Karpas-422 (cell line): ENCODE measurements at places on chromosomes 3 and 15. TPM values are rescaled to one million over a fixed set of nuclear protein-coding genes. Genes with fewer than 3 reads are reported as not detected.

DNA sequence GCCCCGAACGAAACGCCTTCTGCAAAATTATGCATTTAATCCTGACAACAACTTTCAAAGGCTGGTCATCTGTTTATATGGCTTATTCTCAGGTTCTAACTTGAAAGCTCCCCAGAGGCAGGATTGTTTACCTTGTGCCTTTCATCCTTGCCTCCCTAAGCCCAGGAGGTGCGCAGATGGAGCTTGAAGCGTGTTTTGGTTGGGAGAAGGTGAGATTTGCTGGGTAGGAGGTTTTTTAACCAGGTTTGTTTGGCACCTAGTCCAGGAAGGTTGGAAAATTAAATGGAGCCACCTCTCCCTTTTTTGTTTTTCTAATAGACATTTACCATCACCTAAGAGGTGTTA lies 675 bp downstream of the TSEN2 start:
- H3K4me1 ChIP-seq: peaks cover 22% of the 10 kb centered on the region
- peak overlapping the region; percentile 80 for H3K4me3 ChIP-seq
- DNase-seq: no peak

GRCh38 chr15:101105059-101105891 lies 146.6 kb downstream of the CHSY1 start:
- no peaks in the 10 kb centered on the region for H3K4me1 ChIP-seq
- no peaks in the 10 kb centered on the region for H3K27me3 ChIP-seq
- no peaks in the 10 kb centered on the region for H3K36me3 ChIP-seq

DNA sequence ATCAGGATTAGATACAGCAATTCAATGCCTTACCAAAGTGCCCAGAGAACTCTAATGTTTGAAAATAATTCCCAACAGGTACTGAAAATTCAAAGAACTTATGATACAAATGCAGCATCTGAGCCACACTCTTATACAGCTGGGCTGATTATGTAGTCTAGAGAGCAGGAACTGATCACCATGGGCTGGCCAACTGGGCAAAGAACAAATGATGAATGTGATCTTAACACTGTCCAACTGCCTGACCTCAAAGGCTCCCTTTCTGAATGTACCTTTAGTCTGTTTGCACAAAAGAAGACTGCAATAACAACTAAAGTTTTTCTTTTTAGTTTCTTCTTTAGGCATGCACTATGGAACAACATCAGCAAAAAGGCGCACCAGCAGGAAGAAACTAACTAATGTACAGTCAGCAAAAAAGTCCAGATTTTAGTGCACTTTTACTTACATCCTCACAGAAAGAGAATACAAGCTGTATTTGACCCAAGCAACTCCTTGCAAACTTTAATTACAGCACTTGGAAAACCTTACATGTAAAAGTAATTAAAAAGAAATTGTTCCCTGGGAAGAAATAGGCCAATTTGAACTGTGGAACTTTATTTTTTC lies 1095.1 kb downstream of the IGSF11 start:
- no peak overlapping the region for H3K4me3 ChIP-seq
- H3K4me1 ChIP-seq: peaks cover 8% of the 10 kb centered on the region
- DNase-seq: no peak
- no peak overlapping the region for H3K27ac ChIP-seq

The THPO gene
- 6.6 and 12.5 TPM in 2 replicates for total RNA-seq

DNA sequence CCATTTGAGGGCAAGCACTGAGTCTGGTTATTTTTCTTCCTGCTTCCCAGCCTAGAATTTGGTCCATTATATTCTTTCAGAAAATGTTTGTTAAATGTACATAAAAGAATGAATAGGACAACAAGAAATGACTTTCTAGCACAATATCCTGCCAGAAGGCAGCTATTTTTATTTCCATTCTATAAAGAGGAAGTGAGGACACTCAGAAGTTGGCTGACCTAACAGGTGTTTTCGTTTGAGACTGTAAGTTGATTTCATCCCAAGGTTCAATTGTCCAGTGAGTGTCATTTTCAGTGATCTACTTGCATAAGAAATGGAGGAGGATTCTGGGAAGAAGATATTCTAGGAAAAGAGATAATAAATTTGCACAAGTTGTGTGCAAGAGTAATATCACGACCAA lies 191.9 kb upstream of the POU1F1 start:
- no peaks in the 10 kb centered on the region for H3K27me3 ChIP-seq
- H3K4me3 ChIP-seq: no peak overlapping the region
- H3K4me1 ChIP-seq: no peaks in the 10 kb centered on the region

DNA sequence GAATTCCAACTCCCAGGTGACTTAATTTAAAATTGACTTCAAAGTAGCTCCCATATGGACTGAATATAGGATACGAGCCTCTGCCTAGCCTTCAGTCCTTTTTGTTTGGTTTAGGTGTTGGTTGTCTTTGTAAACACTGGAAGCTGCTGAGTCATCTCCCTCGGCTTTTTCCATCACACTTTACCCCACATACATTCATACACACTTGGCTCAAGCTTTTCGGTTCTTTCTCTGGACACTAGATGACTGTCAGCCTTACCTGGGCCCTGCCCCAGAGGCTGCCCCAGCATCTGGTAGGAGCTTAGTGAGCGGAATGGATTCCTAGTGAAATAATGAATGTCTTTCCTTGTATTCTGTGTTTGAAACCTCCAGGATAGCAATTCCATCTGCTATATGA lies 201.5 kb upstream of the IL12A start:
- no peaks in the 10 kb centered on the region for H3K27me3 ChIP-seq
- H3K36me3 ChIP-seq: no peaks in the 10 kb centered on the region
- DNase-seq: no peak
- H3K27ac ChIP-seq: no peak overlapping the region

The AHSG gene
- total RNA-seq: not detected in 2 replicates

The KLHL40 gene
- total RNA-seq: not detected in 2 replicates

- no peaks in the 10 kb centered on the region for H3K27me3 ChIP-seq
- H3K36me3 ChIP-seq: no peaks in the 10 kb centered on the region
- H3K4me1 ChIP-seq: no peaks in the 10 kb centered on the region
- no peak for DNase-seq
- no peak overlapping the region for H3K27ac ChIP-seq
Observed at GRCh38 chr3:13132731-13133410, 59.6 kb upstream of the IQSEC1 start.

- no peaks in the 10 kb centered on the region for H3K36me3 ChIP-seq
- peaks cover 9% of the 10 kb centered on the region for H3K4me1 ChIP-seq
- no peak overlapping the region for H3K27ac ChIP-seq
- H3K27me3 ChIP-seq: no peaks in the 10 kb centered on the region
Observed at GRCh38 chr3:80618295-80619256, 850.8 kb upstream of the ROBO1 start.

The NAA80 gene
- total RNA-seq: 18.1 and 20.3 TPM in 2 replicates

- no peak overlapping the region for H3K27ac ChIP-seq
- H3K4me1 ChIP-seq: peaks cover 19% of the 10 kb centered on the region
- no peaks in the 10 kb centered on the region for H3K27me3 ChIP-seq
- H3K36me3 ChIP-seq: no peaks in the 10 kb centered on the region
- H3K4me3 ChIP-seq: no peak overlapping the region
- DNase-seq: no peak
Observed at GRCh38 chr3:346186-346585, 149.6 kb downstream of the CHL1 start.

The CERS3 gene
- 0.15 TPM in 1 of 2 replicates, not detected in the other for total RNA-seq

The CYP1A2 gene
- total RNA-seq: not detected in 2 replicates

The PP2D1 gene
- not detected in 2 replicates for total RNA-seq

- peaks cover 16% of the 10 kb centered on the region for H3K4me1 ChIP-seq
- no peak overlapping the region for H3K27ac ChIP-seq
- H3K36me3 ChIP-seq: no peaks in the 10 kb centered on the region
- DNase-seq: peak; percentile 87
- H3K27me3 ChIP-seq: no peaks in the 10 kb centered on the region
Observed at GRCh38 chr15:99090011-99090699, 14.7 kb upstream of the SYNM start.

The ADIPOQ gene
- not detected in 2 replicates for total RNA-seq

DNA sequence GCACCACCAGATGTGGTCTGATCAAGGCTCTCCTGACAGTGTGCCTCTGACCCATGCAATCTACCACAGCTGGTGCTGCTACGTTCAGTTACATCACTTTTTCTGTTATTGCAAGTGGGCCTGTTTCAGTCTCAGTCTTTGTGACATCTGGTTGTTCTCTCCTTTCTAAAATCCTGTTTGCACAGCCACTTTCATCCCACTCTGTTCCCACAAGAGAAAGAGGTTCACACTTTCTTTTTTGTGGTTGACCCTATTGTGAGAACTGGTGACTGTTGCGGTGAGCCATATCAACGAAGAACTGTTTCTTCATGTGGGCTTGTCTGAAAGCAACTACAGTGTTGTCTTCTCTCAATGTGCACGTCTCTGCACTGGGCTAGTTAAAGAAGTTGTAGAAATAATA lies 342.8 kb upstream of the ARPP21 start:
- no peak overlapping the region for H3K4me3 ChIP-seq
- H3K27me3 ChIP-seq: no peaks in the 10 kb centered on the region
- DNase-seq: no peak
- no peak overlapping the region for H3K27ac ChIP-seq

DNA sequence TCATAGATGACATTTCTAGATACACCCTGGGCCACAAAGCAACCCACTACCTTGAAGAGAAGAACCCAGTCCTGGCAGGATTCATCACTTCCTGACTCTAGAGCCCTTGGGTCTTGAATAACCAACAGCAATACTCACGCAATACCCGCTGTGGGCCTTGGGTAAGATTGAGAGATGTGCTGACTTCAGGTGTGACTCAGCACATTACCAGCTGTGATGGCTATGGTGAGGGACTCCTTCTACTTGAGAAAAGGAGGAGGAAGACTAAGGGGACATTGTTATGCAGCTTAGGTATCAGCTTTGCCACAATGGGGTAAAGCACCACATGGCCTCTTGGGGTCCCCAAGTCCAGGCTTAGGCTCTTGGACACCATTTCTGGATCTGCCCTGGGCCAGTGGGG lies 14.9 kb downstream of the C3orf33 start:
- no peak for DNase-seq
- H3K27me3 ChIP-seq: no peaks in the 10 kb centered on the region
- no peak overlapping the region for H3K27ac ChIP-seq
- H3K4me3 ChIP-seq: no peak overlapping the region
- peaks cover 4% of the 10 kb centered on the region for H3K4me1 ChIP-seq

The ATP13A4 gene
- 9.7 and 21.1 TPM in 2 replicates for total RNA-seq

- no peak overlapping the region for H3K27ac ChIP-seq
- no peaks in the 10 kb centered on the region for H3K4me1 ChIP-seq
- DNase-seq: no peak
- no peaks in the 10 kb centered on the region for H3K36me3 ChIP-seq
- no peak overlapping the region for H3K4me3 ChIP-seq
Observed at GRCh38 chr3:124168271-124168670, 176.3 kb upstream of the ROPN1 start.

The GCNT3 gene
- total RNA-seq: not detected in 2 replicates

The SLC28A2 gene
- total RNA-seq: not detected in 2 replicates

- H3K4me1 ChIP-seq: no peaks in the 10 kb centered on the region
- no peaks in the 10 kb centered on the region for H3K36me3 ChIP-seq
- no peak overlapping the region for H3K27ac ChIP-seq
- no peaks in the 10 kb centered on the region for H3K27me3 ChIP-seq
- no peak overlapping the region for H3K4me3 ChIP-seq
Observed at GRCh38 chr3:115062009-115062408, 85.1 kb downstream of the ZBTB20 start.

The GOLGA8T gene
- not detected in 2 replicates for total RNA-seq

The RBP2 gene
- total RNA-seq: not detected in 2 replicates

DNA sequence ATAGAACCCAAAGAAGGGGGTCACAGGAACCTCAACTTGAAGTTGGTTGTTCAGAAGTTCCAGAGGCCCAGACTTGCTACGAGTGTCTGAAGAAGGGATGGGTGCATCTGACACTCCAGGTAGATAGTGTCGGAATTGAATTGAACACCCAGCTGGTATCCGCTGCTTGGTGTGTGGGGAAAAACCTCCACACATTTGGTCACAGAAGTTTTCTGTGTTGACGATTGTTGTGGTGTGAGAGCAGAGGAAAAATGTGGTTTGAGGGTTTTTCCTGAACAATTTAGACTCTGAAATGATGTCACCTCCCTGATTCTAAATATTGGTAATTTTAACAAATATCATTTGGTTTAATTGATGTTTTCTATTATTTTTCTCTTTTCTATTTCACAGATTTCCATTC lies 218.8 kb upstream of the CTNNB1 start:
- H3K4me3 ChIP-seq: no peak overlapping the region
- no peak overlapping the region for H3K27ac ChIP-seq
- no peaks in the 10 kb centered on the region for H3K36me3 ChIP-seq

GRCh38 chr3:103388214-103388613 lies 953.4 kb downstream of the ZPLD1 start:
- H3K27me3 ChIP-seq: no peaks in the 10 kb centered on the region
- no peak overlapping the region for H3K27ac ChIP-seq
- DNase-seq: no peak
- no peaks in the 10 kb centered on the region for H3K4me1 ChIP-seq
- H3K36me3 ChIP-seq: no peaks in the 10 kb centered on the region

DNA sequence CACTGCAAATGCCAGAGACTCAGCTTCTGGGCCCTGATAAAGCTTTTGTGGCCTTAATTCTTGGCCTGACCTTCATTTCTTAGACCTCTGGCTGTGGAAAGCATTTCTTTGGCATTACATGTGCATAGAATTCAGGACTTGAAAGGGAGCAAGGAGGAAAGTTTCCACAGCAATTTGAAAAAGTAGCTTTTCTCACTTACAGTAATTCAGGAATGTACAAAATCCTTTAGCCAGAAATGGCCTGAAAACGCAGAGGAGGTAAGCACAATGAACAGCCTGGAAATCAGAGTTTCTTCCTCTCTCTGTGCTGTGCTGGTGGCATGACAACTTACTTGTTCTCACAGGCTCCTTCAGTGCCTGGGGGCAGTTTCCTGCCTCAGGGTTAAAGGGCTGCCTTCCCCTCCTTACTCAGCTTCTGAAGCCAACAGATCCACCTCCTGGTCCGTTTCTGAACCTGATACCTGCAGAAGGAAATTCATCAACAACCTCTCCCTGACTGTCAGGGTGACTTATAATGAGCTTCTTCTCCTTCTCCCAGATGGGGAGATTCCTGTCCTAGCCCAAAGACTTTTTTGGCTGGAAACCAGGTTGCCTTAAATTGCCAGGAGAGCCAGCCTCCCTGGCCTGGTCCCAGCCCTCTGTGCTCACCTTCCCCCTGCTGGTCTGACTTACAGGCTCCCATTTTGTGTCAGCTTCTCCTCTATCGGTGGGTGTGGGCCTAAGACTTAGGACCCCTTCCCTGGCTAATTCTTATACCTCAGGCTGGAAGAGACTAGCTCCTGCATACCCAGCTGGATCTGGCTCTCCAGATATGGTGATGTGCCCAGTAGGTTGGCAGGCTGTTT lies 102.3 kb downstream of the MYRIP start:
- peaks cover 13% of the 10 kb centered on the region; the same call in 1 of the 2 replicates for H3K36me3 ChIP-seq
- peak overlapping the region; percentile 0; the same call in 1 of the 2 replicates for H3K27ac ChIP-seq
- DNase-seq: no peak
- no peak overlapping the region for H3K4me3 ChIP-seq

GRCh38 chr15:40584191-40584590 lies 9.9 kb upstream of the KNL1 start:
- H3K27me3 ChIP-seq: no peaks in the 10 kb centered on the region
- no peak overlapping the region for H3K4me3 ChIP-seq
- no peak for DNase-seq
- H3K4me1 ChIP-seq: peaks cover 4% of the 10 kb centered on the region
